ENCODE measurements at places on chromosomes 6 and 20. TPM values are rescaled to one million over a fixed set of nuclear protein-coding genes. Genes with fewer than 3 reads are reported as not detected.

TGM2 gene
- total RNA-seq: 408 TPM

DNA sequence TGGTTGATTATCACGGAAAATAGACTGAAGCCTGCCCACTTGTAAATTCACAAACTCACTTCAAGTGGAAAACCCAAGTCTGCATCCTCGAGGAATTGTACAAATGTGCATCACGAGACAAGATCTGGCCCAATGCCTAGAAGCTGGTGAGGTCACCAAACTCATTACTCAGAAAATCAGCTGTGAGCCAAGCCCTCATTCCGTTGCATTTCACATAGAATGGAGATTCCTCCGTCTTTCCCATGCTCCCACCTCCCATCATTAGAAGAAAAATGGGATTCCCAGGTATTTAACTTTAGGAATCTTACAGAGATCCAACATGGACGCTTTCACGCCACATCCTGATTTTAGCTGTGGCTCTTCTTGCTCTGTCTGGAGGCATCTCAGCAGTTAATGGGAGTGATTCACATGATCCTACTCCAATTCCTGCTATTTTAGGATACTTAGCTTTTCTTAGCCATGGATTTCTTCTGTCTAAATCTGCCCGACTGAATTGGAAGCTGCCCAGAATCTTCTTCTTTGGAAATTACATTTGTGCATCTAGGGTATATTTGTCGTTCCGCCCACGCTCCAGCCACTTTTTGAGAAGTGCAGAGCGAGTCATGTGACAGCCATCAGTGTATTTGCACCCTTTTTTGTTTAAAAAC is 68.7 kb upstream of the STMND1 start:
- DNase-seq: no peak

DNA sequence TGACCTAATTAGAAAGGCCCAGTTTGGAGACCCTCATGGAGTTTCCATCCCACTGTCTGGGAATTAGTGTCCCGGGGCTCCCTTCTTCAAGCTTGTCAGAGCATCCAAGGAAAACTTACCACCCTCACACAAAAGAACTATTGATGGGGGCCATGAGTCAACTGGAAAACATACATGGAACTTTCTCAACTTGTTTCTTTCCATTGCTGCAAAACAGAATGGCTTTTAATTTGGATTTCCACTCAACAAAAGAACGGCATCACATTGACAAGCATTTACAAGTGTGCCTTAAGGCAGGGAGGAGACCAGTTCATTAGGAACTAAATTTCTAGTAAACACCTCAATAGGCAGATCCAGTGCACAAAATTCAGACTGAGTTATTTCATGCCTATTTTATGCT is 289.1 kb upstream of the PREP start:
- no peak for DNase-seq

DNA sequence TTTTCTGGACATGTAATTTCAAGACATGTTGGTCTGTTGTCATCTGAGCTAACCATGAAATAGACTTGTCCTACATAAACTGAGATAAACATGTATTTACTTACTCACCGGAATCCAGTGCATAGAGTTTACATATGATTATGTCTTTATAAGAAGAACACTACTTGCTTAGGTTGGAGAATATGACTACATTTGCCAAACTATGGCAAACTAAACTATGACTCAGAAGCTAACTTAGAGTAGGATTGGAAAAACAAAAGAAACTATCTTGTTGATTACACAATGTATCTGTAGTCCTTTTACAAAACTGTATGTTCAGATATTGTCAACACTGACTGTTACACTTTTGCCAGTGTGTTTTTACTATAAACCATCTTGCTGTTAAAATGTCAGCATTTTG is 113.3 kb downstream of the CRYBG1 start:
- no peak for DNase-seq

DNA sequence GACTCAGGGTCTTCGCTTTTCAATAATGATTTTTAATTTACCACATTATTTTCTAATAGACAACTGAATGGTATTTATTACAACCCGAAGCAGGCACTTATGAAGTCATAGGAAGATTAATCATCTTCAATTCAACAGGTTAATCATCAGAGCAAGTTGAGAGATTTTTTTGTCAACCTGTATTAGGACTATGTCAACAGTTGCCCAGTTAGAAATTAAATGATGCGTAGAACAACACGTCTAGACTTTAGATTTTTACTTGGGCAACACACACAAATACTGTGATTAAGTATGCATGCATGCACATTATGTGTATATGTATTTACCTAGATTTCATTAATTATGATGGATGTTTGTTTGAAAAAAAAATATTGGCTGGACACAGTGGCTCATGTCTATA is 4.3 kb downstream of the ILRUN start:
- DNase-seq: no peak

FLRT3 gene
- 0.90 TPM for total RNA-seq

RWDD2A gene
- 3.2 TPM for total RNA-seq

SEL1L2 gene
- total RNA-seq: not detected

DNA sequence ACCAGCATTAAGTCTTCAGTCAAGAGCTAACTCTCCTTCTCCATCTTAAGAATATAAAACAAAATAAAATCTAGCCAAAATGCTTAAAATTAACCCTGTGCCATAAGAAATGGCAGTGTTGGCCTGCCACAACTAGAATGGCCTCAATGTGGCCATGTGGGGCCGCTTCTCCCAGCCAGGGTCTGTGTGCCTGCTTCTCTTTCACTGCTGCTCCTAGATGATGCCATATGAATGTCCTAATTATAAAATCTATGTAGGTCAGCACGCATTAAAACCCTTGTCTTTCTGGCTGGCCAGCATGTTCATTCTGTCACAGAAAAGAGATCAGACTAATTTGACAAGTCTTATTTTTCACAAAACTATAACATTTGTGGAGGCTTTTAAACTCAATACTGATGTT is 102.6 kb downstream of the C6orf118 start:
- no peak for DNase-seq

EPPIN gene
- total RNA-seq: not detected

- peak; percentile 88 for DNase-seq
Observed at GRCh38 chr6:90184334-90185298, 112.0 kb downstream of the BACH2 start.

DNA sequence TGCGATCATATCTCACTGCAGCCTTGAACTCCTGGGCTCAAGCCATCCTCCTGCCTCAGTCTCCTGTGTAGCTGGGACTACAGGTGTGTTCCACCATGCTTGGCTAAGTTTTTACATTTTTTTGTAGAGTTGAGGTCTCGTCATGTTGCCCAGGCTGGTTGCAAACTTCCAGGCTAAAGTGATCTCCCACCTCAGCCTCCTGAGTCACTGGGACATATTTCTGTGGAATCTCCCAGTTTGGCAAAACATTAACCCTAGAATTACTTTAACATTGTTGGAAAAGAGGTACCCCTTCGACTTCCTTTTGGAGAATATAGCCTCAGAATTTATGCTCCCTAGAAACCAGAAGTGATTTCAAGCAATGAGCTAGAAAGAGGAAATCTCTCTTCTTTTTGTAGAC is 57.2 kb downstream of the SHLD1 start:
- DNase-seq: no peak
